NCI-H1930 (cell line): ENCODE measurements at places on chromosomes 6 and 20.

DNA sequence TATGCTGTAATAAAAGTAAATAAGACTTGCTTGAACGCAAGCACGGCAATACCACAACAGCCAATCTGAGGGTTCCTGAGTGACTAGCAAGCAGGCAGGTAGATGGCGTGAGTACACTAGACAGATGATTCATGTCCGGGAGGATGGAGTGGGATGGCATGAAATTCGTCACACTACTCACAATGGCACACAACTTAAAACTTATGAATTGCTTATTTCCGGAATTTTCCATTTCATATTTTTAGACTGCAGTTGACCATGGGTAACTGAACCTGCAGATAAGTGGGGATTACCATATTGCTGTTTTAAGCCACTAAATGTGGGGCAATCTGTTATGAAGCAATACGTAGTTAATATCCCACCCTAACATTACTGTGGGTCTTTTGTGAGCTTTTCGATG lies 93.6 kb upstream of the NFATC2 start:
- no peak for DNase-seq

GRCh38 chr6:38184585-38185080 lies 365.1 kb downstream of the ZFAND3 start:
- no peak for DNase-seq

DNA sequence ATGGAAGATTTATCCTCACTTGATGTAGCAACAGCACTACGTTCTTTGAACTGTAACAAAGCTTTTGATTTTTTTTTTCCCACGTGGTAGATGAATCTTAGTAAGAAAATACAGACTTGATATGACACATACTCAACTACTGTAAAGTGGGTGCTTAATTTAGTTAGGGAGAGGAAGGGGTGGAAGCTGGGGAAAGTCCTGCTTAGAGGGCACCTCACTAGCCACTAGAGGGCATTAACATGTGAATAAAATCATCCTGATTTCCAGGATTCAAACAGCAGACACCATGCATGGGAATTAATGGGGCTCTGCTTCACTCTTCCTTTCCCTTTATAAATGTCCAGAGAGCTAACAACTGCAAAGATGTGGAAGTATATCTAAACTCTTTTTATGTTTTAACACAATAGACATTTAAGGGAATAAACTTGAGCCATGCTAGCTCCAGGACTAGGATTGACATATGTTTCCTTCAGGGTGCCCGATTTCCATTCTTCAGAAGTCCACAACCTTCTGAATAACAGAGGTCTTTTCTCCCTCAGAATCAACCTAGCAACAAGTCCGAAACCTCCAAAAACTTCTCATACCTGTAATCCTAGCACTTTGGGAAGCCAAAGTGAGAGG lies 250.1 kb downstream of the ATXN1 start:
- DNase-seq, result peak; percentile 18

- DNase-seq, result no peak
These were observed 92.6 kb upstream of the SOX4 start for GRCh38 chr6:21501021-21501354.

DNA sequence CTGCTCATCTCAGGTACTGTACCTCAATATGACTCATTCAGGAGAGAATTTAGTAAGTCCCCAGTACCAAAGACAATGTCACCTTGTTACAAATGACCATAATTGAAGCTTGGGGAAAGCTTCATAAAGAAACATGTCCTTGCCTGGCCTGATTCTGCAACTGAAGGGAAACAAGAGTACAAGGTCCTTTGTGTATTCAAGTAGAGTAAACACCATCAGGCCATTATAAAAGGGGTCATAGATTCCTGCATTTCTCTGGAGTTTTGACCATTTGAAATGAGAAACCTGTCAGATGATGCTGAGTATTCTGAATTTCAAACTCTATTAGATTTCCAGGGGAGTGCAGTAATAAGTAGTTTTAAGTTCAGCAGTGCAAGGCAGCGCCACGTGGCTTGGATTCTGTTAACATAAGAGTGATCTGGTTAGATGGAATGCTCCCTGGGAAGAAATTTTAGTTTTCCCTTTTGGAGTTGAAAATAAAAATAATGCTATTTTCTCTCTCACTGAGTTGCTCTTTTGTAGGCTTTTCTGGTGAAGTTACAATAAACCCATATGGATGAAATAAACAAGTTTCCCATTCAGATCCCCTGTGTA lies 1054.3 kb downstream of the EPHA7 start:
- DNase-seq, result no peak

DNA sequence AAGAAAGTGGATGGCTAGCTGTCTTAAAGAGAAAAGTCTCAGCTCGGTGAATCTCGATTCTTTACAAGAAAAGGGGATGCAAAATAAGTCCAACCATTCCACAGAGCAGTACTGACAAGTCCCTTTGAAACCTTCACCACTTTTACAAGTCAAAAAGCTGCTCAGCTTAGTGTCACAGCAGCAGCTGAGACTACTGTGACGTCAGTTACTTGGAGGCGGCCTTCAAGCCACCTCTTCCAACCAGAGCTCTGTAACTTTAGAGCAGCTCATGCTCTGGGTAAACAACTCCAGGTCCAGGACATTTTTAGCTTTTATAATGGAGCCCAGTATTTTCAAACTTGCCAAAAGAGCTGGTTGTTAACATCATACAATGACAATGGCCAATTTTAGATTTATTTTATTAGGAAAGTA lies at the start of gene KIAA0408:
Gene KIAA0408 (minus strand): TSS at position 159 of the 411 bp plus-strand sequence. CDS start 5,408 bp downstream, outside the sequence.
- DNase-seq, result no peak

DNA sequence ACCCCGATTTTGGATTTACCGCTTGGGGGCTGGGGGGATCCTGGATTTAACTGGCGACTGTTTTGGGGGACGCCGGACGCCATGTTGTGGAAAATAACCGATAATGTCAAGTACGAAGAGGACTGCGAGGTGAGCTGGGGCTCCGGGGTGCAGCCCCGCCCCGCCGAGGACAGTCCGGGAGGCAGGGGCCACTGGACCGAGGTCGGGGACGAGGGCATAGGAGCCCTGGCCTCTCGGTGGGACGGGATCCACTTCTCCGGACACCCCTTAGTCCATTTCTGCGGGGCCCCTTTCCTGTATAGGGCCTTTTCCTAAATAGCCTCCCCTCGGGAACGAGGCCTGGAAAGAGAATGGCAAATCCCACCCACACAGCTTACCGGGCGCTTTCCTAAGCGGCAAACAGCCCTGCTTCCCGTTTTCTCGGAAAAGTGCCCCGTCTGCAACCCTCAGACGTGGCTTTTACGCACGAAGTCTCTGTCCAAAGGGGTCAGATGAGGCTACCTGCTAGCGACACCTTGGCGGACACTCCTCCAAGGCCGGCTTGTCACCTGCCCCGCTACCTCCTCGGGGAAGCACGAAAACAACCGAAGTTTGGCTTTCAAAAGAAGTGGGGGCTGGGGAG lies 469 bp downstream of the TFAP2C start:
- no peak for DNase-seq

DNA sequence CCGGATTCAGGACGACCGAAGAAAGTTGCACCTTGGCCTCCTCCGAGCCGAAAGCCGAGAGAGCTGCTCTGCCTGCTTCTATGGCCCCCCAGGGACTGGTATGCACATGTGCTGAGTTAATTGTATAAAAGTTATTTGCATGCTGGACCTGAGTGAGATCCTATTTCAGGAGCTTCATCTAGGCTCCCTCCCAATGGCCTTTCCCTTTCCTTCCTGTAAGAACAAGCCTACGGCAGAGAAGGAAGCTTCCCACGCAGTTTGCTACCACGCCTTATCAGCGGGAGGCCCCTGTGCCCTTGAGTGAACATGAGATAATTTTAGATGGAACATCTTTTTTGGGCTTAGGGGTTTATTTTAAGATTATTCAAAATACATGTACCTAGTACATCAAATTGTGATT lies 65.9 kb downstream of the RIN2 start:
- no peak for DNase-seq

GRCh38 chr20:5040345-5040744 lies 39.0 kb upstream of the SLC23A2 start:
- no peak for DNase-seq

GRCh38 chr6:149950423-149950822 lies 8.6 kb downstream of the ULBP2 start:
- no peak for DNase-seq

GRCh38 chr20:32970973-32971300 lies 33.3 kb downstream of the SUN5 start:
- no peak for DNase-seq

DNA sequence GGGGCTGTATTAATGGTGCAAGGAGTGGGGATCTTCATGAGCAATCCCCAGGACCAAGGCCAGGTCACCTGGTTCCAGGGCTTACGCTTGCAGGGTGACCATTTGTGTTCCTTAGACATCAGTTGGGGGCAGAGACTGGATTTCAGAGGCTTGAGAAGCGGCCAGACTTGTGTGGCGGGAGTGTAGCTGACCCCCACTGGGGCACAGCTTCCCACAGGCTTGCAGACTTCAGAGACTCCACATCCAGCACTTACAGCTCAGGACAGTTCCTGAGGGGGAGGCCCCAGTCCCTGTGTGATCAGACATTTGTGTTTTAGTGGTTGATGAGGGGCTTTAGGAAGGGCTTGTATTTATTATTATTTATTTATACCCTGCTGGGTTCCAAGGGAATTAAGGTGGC lies 15.3 kb downstream of the TJAP1 start:
- no peak for DNase-seq

DNA sequence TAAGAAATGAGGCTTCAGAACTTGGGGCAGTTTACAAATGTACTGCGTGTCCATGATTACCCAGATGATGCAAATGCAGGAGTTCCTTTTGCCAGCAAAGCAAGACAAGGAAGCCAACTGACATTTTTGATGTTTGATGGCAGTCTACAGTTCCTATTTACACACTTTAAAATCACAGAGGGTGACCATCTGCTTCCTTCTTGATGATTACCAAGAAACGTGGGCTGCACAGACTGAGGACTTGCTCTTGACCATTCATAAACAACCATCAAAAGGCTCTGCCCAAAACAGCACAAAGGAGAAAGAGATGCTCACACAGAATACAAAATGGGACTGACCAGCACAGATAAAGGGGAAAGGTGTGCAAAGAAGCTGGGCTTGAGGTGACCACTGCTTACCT lies 79.8 kb upstream of the TRAF3IP2 start:
- DNase-seq, result no peak

DNA sequence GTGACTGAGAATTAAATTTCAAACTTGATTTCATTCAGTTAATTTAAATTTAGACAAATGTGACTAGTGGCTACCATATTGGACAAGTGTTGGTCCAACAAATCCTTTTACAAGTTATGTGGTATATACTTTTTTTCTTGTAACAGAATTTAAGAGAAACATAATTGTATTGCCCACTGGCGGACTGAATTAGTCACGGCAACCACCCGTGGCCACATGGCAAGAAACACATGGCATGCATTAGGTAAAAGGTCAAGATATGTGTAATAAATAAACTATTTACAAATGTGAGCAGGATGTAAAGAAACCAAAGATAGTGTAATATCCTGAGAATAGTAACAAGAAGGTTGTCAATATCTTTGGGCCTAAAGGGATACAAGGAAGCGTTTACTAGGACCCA lies 91.2 kb downstream of the LCA5 start:
- no peak for DNase-seq

DNA sequence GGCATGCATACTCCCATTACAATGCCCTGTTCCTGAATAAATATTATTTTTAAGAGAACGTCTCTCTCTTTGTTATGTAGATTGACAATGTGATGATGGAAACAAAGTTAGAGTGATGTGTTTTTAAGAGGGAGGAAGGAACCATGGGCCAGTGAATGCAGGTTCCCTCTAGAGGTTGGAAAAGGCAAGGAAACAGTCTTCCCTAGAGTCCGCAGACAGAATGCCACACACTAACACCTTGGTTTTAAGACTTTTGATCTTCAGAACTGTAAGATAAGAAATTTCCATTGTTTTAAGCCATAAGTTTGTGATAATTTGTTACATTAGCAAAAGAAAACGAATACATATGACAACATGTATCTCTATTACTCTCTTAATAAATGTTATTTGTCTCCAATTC lies 4.7 kb upstream of the CENPW start:
- no peak for DNase-seq

- no peak for DNase-seq
These were observed 46.8 kb upstream of the NEDD9 start for GRCh38 chr6:11279284-11279689.

GRCh38 chr6:30840935-30841643 lies 43.2 kb upstream of the DDR1 start:
- no peak for DNase-seq

- no peak for DNase-seq
These were observed 24.6 kb downstream of the GGTLC1 start for GRCh38 chr20:23963941-23964340.

DNA sequence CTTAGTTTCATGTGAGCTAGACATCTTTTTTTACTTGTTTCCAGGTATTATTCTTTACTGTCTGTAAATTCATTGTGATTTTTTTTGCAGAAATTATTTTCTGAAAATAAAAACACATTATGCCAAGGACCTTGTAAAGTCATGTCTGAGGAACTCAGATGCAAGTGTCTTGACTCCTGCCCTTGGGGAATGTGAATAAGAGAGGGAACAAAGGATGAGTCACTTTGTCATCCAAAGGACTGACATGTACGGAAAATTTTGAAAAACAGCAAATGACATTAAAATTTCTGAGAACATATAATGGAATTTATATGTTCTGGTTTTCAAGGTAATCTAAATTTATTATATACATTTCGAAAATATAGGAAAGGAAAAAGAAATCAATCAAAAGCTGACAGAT lies 660.4 kb downstream of the CD109 start:
- DNase-seq, result no peak

- DNase-seq, result no peak
These were observed 264.3 kb upstream of the PLN start for GRCh38 chr6:118283766-118284165.

- DNase-seq, result no peak
These were observed 9.1 kb upstream of the SNX9 start for GRCh38 chr6:157813750-157814455.

DNA sequence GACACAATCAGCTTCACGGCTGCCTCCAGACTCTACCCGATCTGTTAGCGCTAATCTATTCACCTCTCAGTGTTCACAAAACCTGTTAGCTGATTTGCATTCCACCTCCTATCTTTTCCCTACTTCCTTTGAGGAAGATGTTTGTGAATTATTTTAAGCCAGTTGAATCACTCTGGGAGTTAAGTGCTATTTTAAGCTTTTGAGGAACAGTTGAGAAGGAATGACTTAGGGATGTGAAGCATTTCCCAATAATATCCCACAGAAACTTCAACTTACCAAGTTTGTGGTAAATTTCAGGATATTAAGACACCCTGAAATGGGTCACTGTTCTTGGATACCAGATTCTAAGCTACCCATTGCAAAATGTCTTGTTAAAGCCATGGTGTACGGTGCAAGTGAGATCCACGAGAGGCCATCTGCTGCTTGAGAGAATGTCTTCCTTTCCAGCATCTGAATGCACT lies 145.2 kb upstream of the CITED2 start:
- DNase-seq, result no peak

GRCh38 chr6:70414813-70415212 lies 1.5 kb downstream of the FAM135A start:
- DNase-seq, result no peak

DNA sequence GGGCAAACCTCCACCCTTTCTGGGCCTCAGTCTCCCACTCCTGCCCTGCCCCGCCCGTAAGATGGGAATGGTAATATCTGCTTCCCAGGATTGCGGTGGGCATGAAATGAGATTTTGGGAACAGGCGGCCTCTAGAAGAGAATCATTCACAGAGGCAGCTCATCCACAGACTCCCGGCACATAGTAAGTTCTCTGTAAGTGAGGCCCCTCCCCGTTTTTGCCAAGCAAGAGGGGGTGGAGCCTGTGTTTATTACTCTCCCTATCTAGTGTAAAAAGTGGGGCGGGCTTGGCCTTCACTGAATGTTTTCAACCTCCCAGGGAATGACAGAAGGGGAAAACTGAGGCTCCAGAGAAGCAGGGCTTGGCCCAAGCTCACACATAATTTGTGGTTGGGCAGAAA lies 20.0 kb downstream of the SUN5 start:
- no peak for DNase-seq
